ENCODE measurements at places on chromosomes 3 and 15.
A peak's percentile ranks its signal among the peaks of the same experiment; 100 is the strongest.

DNA sequence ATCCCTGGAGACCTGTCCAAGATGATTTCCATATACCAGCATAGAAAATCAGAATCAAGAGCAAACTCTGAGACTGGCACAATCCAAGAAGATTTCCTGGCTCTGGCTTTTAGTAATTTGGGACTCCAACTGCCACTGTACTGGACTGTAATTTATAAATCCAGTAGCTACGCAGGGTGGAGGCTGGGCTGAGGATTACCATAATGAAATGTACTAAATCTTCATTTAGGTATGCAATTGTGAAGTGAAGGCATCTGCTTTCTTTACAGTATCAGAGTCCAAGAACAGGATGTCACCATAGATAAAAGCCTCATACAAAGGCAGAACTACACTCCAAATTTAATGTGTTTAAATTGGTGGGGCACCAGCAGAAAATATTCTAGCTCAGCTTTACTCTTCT, 46.5 kb downstream of the TMEM39A start:
- no peak for DNase-seq

DNA sequence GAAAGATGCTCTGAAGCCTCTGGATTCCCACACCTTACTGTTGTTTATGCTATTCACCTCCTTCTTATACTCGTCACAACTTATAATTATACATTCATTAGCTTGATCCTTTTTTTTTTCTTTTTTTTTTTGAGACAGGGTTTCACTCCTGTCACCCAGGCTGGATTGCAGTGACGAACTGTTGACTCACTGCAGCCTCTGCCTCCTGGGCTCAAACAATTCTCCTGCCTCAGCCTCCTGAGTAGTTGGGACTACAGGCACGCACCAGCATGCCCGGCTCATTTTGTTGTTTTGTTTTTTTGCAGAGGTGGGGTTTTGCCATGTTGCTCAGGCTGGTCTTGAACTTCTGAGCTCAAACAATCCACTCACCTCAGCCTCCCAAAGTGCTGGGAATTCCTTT, 143.6 kb downstream of the PLCL2 start:
- DNase-seq, result no peak

DNA sequence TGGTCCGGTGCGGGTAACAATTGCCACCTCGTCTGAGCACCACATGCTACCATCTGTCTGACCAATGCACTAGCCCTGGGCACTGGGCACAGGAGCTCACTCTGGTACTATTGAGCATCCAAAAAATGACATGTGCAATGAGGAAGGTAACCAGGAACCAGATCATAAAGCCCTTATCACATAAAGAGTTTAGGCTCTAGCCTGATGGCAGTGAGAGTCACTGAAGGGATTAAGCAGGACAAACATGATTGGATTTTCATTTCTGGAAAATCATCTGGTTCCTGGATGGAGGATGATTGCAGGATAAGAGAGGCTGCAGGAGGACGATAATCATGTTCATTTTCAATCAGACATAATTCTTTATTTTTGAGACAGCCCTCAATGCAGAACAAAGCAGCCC, 12.4 kb downstream of the NDUFB4 start:
- no peak for DNase-seq

DNA sequence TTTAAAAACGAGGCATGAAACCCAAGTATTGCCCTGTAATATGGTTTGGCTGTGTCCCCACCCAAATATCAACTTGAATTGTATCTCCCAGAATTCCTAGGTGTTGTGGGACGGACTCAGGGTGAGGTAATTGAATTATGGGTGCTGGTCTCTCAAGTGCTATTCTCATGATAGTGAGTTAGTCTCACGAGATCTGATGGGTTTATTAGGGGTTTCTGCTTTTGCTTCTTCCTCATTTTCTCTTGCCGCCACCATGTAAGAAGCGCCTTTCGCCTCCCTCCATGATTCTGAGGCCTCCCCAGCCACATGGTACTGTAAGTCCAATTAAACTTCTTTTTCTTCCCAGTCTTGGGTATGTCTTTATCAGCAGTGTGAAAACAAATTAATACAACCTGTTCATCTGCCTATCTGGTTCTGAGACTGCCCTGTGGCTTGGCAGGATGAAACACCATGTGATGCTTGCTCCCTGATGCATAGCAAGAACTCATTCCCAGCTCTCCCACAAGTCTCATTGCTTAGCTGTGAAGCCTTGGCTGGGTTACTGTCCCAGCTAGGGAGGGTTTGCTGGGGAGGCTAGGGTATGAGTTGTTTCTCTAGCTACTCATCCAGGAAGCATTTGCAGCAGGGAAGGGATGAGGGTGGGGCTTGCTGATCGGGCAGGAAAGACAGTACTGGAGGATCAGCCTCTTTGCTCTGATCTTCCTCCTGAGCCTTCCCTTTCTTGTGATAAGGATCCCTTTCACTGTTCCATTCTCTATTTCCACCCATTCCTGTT, 3.7 kb upstream of the SQOR start:
- DNase-seq, result no peak

GRCh38 chr3:159726231-159726964, 262.2 kb upstream of the IL12A start:
- no peak for DNase-seq

- peak; percentile 9 for DNase-seq
Measured at GRCh38 chr15:95520511-95520910, 810.0 kb upstream of the NR2F2 start.

- no peak for DNase-seq
Measured at GRCh38 chr3:152084441-152085158, 184.1 kb upstream of the MBNL1 start.

DNA sequence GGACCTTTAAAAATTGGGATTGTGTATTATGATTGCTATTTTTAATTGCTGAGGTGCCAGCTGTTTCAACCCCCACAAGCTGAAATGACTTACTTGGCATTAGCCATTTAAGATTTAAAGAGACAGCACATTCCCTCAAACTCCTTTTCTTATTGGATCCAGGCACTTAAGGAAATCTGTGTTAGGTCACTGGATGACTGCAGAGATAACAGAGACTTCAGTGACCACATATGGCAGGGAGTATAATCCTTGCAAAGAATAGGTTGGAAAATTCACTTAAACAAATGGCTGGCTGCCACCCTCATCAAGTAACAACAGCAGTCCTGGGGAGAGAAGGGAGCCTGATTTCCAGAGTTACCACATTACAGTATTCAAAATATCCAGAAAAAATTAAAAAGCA, 66.6 kb downstream of the SLMAP start:
- no peak for DNase-seq

GRCh38 chr3:30199096-30199759, 407.2 kb upstream of the TGFBR2 start:
- peak; percentile 2 for DNase-seq

GRCh38 chr3:47896736-47897135, 93.8 kb downstream of the DHX30 start:
- DNase-seq, result no peak

DNA sequence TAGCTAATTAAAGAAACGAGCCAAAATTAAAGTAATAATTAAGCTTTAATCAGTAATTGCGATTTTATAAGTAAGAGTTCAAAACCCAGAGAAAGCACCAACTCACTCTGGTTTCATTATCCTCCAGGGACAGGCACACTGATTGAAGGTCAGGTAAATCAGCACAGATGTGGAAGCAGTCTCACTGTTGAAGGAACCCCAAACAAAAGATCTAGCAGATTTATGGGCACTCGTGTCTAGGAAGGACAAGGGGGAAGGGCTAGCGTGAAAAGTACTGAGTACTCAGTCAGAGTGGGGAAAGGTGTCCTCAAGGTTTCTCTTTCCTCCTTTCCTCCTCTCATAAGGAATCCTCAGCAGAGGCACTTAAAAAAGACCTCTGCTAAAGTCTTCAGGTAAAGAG, 320.1 kb downstream of the PYDC2 start:
- DNase-seq, result no peak

DNA sequence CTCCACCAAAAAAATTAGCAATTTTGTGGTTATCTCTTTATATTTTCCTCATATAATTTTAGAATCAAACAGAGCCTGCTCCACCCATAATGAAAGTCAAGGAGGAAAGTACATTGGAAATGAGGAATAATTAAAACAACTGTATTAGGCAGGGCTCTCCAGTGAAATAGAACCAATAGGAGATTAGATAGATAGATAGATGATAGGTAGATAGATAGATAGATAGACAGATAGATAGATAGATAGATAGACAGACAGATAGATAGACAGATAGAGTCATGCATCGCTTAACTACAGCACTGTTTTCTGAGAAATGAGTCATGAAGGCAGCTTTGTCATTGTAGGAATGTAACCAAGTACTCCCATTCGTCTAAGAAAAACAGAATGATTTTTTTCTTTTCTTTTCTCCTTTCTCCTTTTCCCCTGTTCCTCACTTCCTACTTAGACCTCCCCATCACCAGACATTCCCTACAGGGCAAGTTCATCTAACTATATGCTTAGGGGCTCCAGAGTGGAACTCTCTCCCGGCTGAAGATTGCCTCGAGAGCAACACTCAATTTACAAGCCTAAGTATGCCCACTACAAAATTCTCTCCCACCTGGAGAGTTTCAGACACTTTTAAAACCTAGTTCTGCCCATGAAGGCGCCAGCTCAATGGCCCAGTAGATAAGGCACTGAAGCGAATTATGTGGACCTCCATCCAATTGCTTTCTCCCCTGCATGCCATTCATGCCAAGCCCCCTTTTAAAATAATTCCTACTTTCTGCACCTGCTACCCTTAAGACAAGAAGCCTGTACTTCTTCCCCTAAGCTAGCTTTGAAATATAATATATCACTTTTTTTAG, 53.3 kb upstream of the LIPC start:
- DNase-seq, result no peak

- no peak for DNase-seq
Measured at GRCh38 chr3:4995500-4996053, 16.3 kb downstream of the BHLHE40 start.

- no peak for DNase-seq
Measured at GRCh38 chr15:39403640-39404117, 177.2 kb upstream of the THBS1 start.

DNA sequence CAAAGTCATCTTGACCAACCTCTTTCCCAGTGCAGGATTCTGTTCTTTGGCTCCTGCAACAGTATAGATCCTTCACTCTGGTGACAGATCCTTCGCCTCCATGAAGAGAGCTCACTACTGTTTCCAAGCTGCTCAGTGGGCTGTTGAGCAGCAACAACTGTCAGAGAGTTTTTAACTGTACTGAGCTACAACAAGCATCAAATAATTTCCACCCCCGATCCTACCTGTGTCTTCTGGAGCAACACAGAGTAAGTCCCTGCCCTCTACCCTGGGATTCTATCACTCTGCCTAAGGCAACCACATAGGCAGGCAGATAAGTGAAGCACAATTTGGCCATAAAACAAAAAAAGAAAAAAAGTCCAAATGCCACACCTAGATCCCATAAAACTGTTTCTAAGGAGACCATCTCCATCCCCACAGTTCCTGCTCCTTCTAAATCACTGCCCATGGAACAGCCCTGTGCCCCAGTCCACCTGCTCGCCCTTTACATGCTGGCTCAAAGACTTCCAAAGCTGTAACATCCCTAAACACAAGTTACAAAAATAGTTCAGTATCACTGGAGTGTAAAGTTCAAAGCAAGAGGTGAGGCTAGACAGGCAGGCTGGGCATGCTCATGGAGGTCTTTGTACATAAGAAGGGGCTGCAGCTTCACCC, 37.8 kb upstream of the ANPEP start:
- no peak for DNase-seq

- DNase-seq, result no peak
Measured at GRCh38 chr3:42080453-42080872, 10.7 kb upstream of the TRAK1 start.

DNA sequence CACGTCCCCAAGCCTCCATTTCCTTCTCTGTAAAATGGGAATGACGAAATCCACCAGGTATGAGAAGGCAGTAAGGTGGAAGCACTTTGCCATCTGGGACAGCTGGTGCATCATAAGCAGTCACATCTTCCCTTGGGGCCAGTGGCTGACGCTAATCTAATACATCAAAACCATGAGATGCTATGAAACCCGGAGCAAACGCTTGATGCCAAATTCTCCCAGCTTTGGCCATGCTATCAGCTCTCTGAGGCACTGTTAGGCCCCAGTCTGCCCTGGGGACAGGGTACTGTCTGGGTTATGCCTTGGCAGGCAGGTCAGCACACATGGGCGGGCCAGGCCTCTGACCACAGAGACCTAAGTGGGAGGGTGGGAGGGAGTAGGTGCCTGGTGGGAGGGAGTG, 66.1 kb downstream of the ADAMTS17 start:
- no peak for DNase-seq

DNA sequence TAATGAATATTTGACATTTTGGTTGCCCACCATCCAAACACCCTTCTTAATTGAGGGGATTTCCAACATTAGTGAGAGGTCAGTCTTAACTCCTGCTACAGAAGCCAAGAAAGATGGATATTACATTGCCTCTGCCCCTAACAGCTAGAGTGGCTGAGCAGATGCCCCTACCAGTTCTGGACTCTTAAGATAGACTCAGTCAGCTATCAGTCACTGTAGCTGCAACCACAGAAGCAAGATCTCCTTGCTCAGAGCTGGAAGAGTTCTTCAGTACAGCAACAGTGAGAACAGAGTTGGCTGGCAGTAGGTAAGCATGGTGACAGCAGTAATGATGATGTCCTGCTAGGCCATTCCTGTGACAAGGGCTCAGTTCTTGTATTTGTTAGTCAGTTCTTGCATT, 29.4 kb upstream of the TNFSF10 start:
- DNase-seq, result no peak

GRCh38 chr15:68464448-68465090, 32.6 kb upstream of the ITGA11 start:
- DNase-seq, result no peak

GRCh38 chr15:79185199-79185598, 94.6 kb upstream of the RASGRF1 start:
- DNase-seq, result no peak

- DNase-seq, result no peak
Measured at GRCh38 chr3:37620071-37620635, 241.5 kb upstream of the CTDSPL start.

DNA sequence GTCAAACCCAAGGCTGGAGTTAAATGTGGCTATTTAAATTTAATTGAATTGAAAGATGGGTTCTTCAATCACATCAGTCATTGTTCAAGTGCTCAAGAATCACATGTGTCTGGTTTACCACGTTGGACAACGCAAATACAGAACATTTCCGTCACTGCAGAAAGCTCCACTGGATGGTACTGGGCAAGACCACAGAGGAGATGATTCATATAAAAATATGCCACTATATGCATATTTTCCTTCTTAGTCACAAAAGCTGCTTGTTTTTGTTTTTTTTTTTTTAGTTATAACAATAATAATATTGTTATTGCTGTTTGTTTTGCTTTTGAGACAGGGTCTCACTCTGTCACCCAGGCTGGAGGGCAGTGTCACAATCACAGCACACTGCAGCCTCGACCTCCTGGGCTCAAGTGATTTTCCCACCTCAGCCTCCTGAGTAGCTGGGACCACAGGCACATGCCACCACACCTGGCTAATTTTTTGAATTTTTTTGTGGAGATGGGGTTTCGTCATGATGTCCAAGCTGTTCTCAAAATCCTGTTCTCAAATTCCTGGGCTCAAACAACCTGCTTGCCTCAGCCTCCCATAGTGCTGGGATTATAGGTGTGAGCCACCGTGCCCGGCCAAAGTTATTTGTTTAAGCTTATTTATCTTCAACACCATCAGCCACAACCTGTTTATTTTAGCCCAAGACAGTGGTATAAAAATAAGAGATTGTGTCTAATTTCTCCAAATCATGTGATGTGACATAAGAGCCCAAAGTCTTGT, 19.4 kb downstream of the RTP3 start:
- DNase-seq, result no peak

Measured in GM06990 (cell line).